PC-3 (cell line): ENCODE measurements at places on chromosomes 12 and 14. TPM values are rescaled to one million over a fixed set of nuclear protein-coding genes. Genes with fewer than 3 reads are reported as not detected.

The LRRC43 gene
- 0.66 TPM in 1 of 2 replicates, not detected in the other for total RNA-seq

The DBX2 gene
- not detected in 2 replicates for total RNA-seq

The E2F7 gene
- 17.2 and 19.0 TPM in 2 replicates for total RNA-seq

The BEST3 gene
- 0.55 TPM in 1 of 2 replicates, not detected in the other for total RNA-seq

The ART4 gene
- total RNA-seq = not detected in 2 replicates

The PKP2 gene
- total RNA-seq = 12.7 TPM in 2 replicates

The TRPV4 gene
- total RNA-seq = 1.6 and 2.4 TPM in 2 replicates

The ST8SIA1 gene
- not detected in 2 replicates for total RNA-seq

The BMAL2 gene
- 126 and 137 TPM in 2 replicates for total RNA-seq

The METTL3 gene
- 47.6 and 57.1 TPM in 2 replicates for total RNA-seq

The ITPK1 gene
- 66.2 and 81.1 TPM in 2 replicates for total RNA-seq

- DNase-seq = peak; percentile 10
Measured at GRCh38 chr12:27979145-27979544, 6.6 kb upstream of the PTHLH start.

GRCh38 chr14:21455592-21455911 is 371 bp downstream of the CHD8 start:
- peak; percentile 12 for DNase-seq

DNA sequence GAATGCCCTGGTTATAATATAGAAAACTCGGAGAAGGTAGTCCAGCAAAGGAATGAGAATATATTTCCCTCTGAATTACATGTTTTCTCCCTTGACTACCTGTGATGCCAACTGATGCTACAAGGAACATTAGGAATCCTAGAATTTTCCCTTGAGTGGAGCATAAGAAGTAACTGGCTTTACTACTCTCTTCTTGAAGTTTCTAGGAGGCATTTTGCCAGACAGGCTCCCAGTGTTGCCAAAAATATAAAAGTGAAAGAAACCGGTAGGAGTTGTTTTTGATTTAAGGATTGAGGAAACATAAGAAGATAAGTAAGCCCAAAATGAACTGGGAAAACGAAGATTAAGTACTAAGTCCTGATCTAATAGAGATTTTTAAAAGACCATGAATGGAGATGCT is 693.4 kb downstream of the NOVA1 start:
- no peak for DNase-seq

- DNase-seq = no peak
Measured at GRCh38 chr12:30823764-30824163, 69.0 kb upstream of the CAPRIN2 start.

DNA sequence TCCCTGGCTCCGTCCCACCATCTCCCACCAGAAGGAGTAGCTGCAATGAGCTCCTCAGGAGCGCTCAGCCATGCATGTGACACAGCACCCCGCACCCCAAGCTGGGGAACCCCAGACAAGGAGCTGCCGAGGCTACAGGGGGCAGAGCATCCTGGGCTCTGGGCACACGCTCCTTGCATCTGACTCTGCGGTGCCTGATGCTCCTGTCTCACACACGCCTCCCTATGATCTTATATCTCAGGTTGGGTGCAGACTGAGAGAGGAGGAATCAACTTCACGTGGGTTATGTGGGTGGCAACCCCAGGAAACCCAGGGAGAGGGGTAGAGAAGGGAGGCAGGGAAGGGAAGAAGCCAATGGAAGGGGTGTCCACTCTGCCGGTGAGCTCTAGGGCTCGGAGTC is 60.0 kb downstream of the CCNK start:
- DNase-seq = no peak

DNA sequence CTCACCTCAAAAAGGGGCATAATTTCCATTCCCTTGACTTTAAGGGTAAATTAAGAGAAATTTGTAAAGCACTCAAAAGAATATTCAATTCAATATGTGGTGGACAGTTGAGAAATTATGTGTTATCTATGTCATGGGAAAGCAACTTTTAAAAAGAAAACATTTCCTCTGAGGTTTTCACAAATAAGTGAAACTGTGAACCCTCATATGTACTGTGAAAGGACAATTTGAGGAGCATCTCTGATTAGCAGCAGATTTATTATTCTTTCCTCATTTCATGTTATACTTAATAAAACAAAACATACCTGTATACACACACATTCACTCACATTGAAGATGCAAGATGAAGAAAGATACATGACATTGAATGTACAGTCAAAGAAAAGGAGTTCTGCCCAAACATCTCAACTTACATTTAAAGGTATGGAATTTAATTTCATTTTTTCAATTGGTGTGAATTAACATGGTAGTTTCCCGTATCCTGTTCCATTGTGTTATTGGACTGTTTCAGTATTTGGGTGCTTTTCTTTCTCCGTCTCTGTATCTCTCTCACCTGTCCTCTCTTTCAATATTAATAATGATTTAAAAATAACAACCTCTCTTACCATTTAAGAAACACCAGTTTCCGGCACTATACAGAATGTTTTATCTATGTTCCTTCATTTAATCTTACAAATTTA is at the start of gene KLRF1:
TSS of gene KLRF1 (plus strand) at position 273 of the 680 bp plus-strand sequence. CDS start at position 337, 64 bp downstream.
- DNase-seq = no peak

DNA sequence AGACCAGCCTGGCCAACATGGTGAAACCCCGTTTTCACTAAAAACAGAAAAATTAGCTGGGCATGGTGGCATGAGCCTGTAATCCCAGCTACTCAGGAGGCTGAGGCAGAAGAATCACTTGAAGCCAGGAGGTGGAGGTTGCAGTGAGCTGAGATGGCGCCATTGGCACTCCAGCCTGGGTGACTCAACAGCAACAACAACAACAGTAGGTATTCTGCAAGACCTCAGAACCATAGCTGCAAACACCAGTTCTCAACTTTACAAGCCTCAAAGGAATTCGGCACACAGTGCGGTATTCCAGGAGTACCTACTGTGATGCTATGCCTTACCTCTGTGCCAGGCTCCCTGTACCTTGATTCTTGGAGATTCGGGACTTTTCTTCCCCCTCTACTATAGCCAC is 15.8 kb downstream of the FOXN3 start:
- DNase-seq = no peak

DNA sequence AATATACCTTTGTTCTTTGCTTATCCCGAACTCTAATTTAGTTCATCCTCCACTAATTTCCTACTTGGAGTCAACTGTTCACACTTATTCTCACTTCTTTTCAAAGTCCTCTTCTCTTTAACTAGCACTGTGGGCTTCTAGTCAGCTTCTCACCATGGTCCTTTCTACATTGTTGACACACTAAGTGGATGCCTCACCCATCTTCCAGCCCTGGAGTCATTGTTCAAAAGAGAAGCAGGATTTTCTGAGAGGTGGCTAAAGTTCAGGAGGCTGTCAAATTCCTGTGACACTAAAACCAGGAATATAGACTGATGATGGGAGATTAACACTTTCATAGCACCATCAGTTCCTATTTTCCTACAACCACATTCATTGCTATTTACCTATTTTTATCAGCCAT is 99.3 kb downstream of the PHLDA1 start:
- DNase-seq = no peak

- DNase-seq = peak; percentile 96
Measured at GRCh38 chr14:55454264-55455002, 14.0 kb upstream of the TBPL2 start.

DNA sequence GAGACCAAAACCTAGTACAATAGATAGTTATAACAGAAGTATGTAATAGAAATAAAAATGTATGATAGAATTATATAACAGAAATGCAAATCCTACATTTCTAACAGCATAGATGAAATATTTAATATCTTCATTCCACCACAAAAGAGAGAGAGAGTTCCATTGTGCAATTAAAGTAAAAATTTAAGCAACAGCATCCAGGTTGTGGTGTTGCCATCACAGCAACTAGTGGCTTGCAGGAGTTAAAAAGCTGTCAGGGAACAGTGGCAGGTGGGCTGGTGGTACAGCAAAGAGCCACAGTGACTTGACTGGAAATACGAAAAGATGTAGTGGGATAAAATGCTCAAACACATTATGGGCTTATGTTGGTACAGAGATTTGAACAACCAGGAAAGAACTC is 57.1 kb upstream of the MDM1 start:
- DNase-seq = no peak

DNA sequence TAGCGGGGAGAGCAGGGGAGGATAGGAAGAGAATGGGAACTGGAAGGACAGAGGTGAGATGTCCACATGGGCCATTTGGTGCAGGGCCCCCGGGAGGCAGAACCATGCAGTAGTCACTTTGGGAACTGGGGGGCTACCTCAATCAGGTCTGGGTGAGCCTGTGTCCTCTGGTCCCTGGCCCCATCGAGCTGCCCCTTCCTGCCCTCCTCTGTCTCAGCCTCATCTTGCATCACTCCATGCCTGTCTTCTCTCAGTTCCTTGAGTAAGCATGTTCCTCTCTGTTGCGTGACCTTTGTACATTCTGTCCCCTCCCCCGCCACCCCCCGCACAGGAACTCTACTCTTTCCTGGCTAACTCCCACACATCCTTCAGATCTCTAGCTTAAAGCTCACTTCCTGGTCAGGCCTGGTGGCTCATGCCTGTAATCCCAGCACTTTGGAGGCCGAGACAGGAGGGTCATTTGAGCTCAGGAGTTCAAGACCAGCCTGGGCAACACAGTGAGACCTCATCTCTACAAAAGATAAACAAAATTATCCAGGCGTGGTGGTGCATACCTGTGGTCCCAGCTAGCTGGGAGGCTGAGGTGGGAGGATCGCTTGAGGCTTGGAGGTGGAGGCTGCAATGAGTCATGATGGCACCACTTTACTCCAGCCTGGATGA is 23.2 kb downstream of the FOS start:
- DNase-seq = no peak

DNA sequence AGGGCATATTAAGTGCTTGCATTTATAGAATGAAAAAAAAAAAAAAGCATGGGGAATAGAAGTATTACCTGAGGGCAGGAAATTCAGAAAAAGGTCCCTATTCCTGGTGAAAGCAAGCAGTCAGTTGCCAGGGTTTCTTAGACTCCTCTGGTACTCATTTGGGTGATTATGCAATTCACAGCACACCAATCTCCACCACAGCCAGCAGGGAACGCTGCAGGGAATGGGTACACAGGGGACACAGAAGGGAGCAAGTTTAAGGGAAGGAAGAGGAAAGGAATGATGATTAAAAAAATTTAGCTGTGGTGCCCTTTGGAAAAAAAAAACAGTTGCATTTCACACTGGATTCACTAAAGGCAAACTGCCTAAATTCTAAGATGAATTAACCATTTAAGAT is 14.2 kb downstream of the BLTP3B start:
- peak; percentile 54 for DNase-seq

- no peak for DNase-seq
Measured at GRCh38 chr12:2507814-2508213, 287.0 kb upstream of the FKBP4 start.

DNA sequence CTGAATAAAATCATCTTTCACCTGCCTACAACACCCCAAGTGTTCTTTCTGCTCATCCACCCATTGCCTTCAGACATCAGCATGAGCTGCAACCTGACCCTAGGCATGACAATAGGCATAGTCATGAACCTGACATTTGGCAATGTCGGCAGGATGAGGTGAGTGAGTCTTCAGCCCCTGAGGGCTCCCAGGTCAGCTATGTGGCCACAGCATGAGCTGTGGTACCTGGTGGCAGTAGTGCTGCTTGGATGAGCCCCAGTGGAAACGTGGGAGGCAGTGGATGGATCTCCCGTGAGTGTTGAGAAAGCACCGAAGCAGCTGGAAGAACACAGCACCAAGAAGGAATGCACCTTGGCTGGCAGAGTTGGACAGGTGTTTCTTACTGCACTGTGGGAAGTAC is 334.8 kb upstream of the FAR2 start:
- peak; percentile 100 for DNase-seq

- DNase-seq = peak; percentile 80
Measured at GRCh38 chr12:85516667-85517325, 236.8 kb downstream of the ALX1 start.

DNA sequence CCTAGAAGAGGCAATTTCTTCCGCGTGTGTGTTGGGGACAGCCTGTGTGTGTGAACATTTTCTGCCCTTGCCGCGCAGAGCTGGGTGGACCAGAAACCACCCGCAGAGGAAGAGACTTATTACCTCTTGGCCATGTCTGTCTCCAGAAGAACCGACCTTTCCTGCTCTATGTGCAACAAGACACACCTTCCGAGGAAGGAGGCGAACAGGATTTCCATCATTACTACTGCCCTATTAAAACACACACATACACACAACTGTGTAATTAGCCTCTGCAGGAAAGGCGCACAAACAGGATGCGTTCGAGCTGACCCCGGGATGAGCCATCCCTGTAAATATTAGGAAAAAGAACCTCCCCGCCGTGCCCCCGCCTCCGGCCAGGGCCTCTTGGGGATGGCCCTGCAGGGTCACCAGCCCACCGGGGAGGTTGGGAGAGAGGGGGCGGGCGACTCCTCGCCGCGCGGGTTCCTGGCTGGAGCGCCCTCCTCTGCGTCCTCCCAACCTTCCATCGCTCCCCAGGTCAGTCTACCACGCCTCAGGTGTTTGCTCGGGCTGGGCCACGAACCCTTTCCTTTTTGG is 484 bp upstream of the PRKCH start:
- peak; percentile 74 for DNase-seq

DNA sequence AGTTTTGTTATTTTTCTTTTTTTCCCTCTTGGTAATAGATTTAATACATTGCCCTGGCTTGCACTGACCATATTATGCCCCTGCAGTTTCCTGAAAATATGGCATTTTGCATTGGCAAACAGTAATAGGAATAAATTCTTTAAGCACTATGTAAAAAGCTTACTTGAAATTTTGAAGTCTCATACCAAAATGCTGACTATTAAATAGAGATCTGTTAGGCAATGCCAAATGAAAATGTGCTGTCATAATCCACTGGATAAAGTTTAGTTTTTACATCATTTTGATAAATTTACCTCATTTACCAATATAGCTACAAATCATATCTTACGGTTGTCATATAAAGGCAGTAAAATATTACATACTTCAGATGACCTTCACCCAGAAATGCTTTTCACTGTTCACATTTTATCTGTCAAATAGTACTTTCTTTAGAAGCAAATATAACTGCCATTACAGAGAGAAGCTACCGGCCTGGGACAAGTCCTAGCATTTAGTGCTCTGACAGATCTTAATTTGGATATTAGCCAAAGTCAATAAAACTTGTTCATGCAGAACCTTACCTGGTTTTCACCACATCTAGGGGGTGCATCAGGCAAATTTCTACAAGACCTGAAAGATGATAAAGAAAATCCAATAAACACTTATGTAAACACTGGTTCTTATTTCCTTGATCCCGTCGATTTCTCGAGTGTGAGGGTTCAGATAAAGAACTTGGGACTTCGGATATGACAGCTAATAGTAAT is 212.9 kb downstream of the PAX9 start:
- DNase-seq = peak; percentile 18

- DNase-seq = no peak
Measured at GRCh38 chr12:60137513-60137912, 541.7 kb downstream of the SLC16A7 start.

- peak; percentile 25 for DNase-seq
Measured at GRCh38 chr14:95452176-95452892, 64.1 kb downstream of the SYNE3 start.

DNA sequence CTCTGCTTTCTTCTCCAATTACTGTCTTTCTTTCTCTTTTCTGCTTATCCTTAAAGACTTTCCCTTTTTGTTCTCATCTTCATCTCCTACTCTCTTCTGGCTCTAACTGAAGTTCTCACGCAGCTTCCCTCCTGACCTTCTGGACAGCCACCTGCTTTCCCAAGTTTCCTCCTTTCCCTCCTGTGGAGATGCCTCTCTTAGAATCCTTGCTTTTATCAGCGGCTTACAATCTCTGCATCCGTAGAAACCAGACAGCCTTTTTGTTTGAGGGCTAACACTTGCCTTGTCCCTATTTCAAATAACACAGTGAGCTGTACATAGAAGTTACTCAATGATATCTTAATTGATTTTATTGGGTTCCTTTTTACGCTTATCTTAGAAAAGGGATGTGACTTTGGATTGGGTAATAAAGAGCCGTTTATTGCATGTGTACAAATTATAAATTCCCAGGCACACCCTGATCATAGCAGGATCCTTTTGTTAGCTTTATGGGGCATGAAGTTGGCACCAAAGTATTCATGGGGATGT is 2.1 kb upstream of the LGALS3 start:
- no peak for DNase-seq
